ENCODE measurements at places on chromosomes 4 and X.

- no peak for DNase-seq
These were observed 27.6 kb downstream of the ANKRD17 start for GRCh38 chr4:73230865-73231517.

DNA sequence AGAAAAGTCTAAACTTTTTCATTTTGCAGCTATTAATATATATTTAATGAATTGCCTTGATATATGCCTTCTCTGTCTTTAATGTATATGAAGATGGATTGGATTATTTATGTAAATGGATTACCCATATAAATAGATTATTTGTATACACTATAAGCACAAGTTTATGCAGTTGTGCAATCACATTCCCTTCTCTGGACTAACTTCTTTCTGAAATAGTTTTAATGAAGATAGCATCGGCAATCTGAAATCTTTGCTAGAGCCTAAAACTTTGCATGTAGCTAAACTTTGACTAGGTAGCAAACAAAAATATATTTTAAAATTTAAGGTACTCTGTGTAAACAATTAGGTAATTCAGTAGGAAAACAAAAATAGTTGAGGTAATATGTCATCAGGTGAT is 127.8 kb downstream of the PCDH7 start:
- DNase-seq, result no peak

DNA sequence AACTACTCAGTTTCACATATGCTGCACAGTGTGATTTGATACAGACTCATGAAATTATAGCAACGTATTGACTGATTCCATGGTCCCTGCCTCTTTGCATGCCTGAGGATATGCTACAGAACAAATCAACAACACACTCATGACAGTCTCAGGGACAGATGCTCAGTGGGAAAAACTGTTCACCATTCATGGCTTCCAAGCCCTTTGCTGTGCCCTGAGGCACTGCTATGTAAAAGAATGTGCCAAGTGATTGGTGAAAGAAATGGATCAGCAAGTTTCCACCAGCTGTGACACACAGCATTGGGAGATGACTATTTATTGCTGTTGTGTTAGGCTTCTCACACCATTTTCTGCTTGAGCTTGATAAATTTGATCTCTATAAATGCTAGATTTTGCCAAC is 825.6 kb upstream of the INTU start:
- DNase-seq, result no peak

DNA sequence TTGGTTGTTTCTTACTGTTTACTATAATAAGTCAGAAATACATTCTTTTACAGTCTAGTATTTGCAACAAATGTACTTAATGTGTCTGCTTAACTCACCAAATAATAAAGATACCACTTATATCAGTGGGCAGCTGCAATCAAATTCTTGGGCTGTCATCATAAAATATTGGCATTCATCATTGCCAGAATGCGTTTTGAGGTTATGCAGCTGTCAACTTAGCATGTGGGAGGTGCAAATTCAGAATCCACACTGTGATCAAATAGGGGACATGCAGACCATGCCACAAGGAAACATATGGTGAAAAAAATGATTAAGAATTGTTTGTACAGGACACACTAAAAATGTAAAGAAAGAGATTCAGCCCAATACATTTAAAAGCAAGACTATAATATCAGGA is 86.5 kb downstream of the HCCS start:
- no peak for DNase-seq

DNA sequence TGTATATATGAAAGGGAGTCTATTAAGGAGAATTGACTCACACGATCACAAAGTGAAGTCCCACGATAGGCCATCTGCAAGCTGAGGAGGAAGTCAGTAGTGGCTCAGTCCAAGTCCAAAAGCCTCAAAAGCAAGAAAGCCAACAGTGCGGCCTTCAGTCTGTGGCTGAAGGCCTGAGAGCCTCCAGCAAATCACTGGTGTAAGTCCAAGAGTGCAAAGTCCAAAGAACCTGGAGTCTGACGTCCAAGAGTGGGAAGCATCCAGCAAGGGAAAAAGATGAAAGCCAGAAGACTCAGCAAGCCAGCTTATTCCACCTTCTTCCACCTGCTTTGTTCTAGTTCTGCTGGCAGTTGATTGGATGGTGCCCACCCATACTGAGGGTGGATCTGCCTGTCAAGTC is 104.1 kb downstream of the IL1RAPL2 start:
- no peak for DNase-seq

DNA sequence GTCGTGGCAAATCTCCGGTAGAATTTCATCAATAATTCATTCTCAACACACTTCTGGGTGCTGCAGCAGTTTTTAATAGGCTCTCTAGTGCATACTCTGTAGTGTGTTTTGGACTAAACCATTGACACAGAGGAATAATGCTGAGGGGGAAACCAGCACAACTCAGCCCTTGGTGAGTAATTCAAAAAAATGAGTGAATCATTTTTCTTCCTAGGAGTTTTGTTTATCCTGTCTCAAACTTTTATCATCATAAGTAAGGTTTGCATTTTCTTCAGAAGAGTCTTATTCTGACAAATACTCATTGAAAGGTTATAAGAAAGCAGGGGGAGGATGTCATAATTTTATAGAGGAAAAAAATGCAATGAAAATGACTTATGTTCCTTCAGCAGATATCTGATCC is 2542.7 kb downstream of the PCDH7 start:
- DNase-seq, result no peak

GRCh38 chr4:17854036-17854435 is 43.3 kb downstream of the NCAPG start:
- DNase-seq, result no peak

DNA sequence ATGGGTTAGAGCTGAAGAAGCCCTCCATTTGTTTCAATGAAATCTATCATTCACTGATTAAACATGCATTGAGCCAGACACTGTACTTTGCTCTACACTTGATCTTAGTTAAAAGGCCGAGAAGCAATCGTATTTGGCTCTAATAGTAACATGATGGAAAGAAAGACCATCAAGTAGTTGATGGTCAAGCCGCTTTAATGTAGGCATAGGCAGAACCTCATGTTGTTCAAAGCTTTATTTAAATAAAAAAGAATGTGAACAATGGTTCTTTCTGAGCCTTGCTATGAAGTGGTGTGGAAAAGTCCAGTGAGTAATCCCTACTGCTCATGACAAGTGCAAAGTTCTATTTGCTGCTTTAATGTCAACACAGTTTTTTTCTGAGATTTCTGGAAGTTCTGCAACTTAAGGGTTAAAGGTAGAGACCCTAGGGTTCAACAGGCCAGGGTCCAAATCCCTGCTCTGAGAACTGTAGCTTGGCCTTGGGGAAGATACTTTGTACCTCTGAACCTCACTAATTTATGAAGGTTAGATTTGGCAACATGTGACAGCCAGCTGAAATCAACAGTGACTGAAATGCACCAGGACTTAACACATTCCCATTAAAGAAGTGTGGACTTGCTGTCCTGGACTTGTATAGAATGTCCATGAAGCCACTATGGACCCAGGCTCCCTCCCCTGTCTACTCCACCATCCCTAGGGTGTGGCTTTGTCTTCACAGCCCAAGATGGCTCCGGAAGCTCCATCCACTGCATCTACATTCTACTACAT is 17.9 kb upstream of the LAP3 start:
- no peak for DNase-seq

- DNase-seq, result no peak
These were observed 19.7 kb upstream of the FHIP1A start for GRCh38 chr4:151389311-151389710.

Measured in Kasumi-1 (cell line).